ENCODE measurements at places on chromosomes 13 and 19. TPM values are rescaled to one million over a fixed set of nuclear protein-coding genes. Genes with fewer than 3 reads are reported as not detected.
A peak's percentile ranks its signal among the peaks of the same experiment; 100 is the strongest.

GRCh38 chr19:41431426-41432386 is 4.5 kb upstream of the B3GNT8 start:
- ATAC-seq = no peak

Gene COL4A2
- total RNA-seq = 591 TPM

DNA sequence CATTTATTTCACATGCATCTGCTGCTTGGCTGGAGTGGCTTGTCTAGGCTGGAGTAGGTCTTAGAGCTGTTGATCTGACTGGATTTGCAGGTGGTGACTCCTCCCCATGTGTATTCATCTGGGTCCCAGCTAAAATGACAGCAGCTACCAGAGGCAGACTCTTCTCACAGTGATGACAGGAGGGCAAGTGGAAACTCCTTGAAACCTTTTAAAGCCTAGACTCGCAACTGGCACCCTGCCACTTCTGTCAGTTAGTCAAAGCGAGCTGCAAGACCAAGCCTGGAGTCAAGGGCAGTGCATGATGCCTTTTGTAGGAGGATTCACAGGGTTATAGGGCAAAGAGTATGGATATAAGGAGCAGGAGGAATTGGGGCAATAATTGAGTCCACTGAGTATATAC is 65.2 kb downstream of the TEX26 start:
- no peak for ATAC-seq

DNA sequence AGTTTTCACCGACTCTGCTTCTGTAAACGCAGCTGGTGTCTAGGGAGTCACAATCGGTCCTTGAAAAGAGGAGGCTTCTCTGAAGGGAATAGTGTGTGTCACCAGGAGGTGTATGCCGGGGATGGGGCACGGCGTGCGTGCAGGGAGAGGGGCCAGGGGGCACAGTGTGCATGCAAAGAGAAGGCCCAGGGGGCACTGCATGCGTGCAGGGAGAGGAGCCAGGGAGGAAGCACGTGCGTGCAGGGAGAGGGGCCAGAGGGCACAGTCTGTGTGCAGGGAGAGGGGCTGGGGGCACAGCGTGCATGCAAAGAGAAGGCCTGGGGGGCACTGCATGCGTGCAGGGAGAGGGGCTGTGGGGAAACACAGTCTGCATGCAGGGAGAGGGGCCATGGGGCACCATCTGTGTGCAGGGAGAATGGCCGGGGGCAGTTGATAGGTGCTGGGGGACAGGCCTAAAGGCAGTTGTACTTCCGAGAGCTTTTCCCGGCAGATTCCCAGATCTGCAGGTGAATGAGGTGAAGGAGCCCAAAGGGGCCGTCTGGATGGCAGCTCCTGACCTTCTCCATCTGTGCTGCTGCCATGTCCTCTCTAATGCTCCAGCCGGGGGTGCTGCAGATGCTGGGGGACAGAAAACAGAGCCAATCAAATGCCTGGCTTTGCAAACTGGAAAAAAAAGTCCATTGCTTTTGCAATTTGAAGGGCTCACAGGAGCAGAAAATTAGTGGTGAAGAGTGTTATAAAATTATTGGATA is 36.4 kb downstream of the ATP11A start:
- ATAC-seq = no peak

Gene TJP3
- not detected for total RNA-seq

- no peak for ATAC-seq
These were observed 300.7 kb downstream of the SLC7A1 start for GRCh38 chr13:29294821-29295220.

Gene EFNB2
- 23.4 TPM for total RNA-seq

Gene ZNF470
- 8.1 TPM for total RNA-seq

Gene CELF5
- not detected for total RNA-seq

Gene DHX34
- total RNA-seq = 8.7 TPM

- no peak for ATAC-seq
These were observed 1516.7 kb upstream of the PCDH20 start for GRCh38 chr13:62932256-62932883.

- ATAC-seq = no peak
These were observed 226.7 kb upstream of the TSHZ3 start for GRCh38 chr19:31575846-31576335.

DNA sequence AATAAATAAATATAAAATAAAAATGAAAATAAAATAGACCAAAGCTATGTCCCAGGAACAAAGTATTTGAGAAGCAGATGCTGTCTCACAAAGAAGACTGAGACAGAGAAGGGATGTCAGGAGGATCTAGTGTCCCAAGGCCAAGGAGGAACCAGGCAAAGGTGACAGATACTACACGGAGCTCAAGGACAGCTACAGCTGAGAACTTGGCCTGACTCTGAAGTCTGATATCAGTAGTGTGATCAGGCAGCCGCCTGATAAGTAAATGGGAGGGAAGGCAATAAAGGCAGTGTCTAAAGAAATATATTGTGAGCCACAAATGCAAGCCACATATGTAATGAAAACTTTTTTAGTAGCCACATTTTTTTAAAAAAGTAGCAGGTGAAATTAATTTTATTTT is 20.4 kb upstream of the NANOS3 start:
- no peak for ATAC-seq

GRCh38 chr13:23868521-23868920 is 20.7 kb downstream of the MIPEP start:
- ATAC-seq = no peak

DNA sequence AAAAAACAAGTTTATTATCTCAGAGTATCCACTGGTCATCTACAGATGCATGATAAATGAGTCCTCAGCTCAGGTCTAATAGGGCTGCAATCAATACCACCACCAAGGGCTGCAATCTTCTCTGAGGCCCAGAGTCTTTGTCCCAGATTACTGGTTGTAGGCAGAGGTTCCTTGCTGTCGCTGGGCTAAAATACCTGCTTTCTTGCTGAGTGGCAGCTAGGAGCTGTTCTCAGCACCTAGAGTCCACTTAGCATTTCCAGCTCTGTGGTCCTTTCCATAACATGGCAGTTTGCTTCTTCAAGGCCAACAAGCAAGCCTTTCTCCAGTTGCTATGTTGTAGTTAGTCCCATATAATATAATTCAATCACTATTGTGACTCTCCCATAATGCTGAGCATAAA is 351.3 kb downstream of the SLITRK1 start:
- ATAC-seq = no peak

GRCh38 chr13:98411617-98412265 is 165.2 kb downstream of the STK24 start:
- ATAC-seq = peak; percentile 58
